Glomerular endothelial cell (primary cell): ENCODE measurements at places on chromosomes 3 and 15.

GRCh38 chr3:33940149-33940548, 141.7 kb downstream of the PDCD6IP start:
- no peak for DNase-seq

DNA sequence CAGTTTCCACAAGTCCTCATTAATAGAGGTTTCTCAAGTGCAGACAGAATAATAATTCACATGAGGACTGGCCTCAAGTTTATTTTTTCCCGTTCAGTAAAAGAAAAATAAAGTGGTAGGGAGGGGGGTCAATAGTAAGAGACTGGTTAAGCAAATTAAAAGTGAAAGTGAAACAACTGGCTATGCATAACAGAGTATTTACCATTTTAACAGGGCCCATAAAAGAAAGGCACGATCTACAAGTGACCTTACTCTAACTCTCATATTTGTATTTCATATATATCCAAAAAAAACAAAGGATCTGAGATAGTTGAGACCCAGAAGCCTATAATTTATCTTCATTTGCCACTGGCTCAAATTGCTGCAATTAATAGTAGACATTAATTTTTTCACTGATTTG, 686.3 kb downstream of the NTRK3 start:
- no peak for DNase-seq

GRCh38 chr3:192959773-192960172, 42.1 kb upstream of the MB21D2 start:
- DNase-seq, result no peak

GRCh38 chr15:67006083-67007065, 59.0 kb upstream of the SMAD3 start:
- DNase-seq, result no peak
